Frontal cortex (tissue), 4 donors: ENCODE measurements at places on chromosomes 6 and 20. TPM values are rescaled to one million over a fixed set of nuclear protein-coding genes. Genes with fewer than 3 reads are reported as not detected.

Gene ZBTB46
- total RNA-seq: 22.4 TPM

Gene AGPAT1
- total RNA-seq: 14.3 TPM

Gene FAM83C
- total RNA-seq: not detected

Gene F13A1
- 13.5 TPM for total RNA-seq

Gene SLC17A2
- not detected for total RNA-seq

Gene VNN1
- under 0.01 TPM for total RNA-seq

Gene RAB32
- 6.9 TPM for total RNA-seq

Gene MEI4
- 0.82 TPM for total RNA-seq

Gene BMP6
- total RNA-seq: 4.9 TPM

Gene PMEPA1
- total RNA-seq: 6.1 TPM

Gene FNDC11
- total RNA-seq: 6.1 TPM

Gene TRIM10
- total RNA-seq: under 0.01 TPM

Gene KIF6
- total RNA-seq: 1.2 TPM

Gene HRH3
- total RNA-seq: 0.82 TPM

Gene SIRPA
- total RNA-seq: 6.1 TPM

Gene MLN
- not detected for total RNA-seq

Gene ARMC12
- total RNA-seq: 0.82 TPM

Gene SAPCD1
- total RNA-seq: 0.82 TPM

Gene BTN1A1
- total RNA-seq: not detected

Gene DDX43
- total RNA-seq: 0.41 TPM

Gene EDN3
- 0.82 TPM for total RNA-seq

Gene CMTR1
- 31.0 TPM for total RNA-seq

Gene UST
- 39.5 TPM for total RNA-seq

Gene TMC2
- total RNA-seq: 4.5 TPM

Gene GSTA3
- not detected for total RNA-seq

Gene SLC13A3
- 10.2 TPM for total RNA-seq

Gene CCM2L
- 2.9 TPM for total RNA-seq

Gene CCN6
- not detected for total RNA-seq

Gene DSP
- total RNA-seq: 6.9 TPM

Gene PLG
- not detected for total RNA-seq

Gene DLL1
- 9.0 TPM for total RNA-seq

Gene GCNT2
- total RNA-seq: 19.2 TPM

Gene NEU1
- total RNA-seq: 19.6 TPM

Gene RAD21L1
- under 0.01 TPM for total RNA-seq

Gene FAM83D
- total RNA-seq: 2.4 TPM

Gene GPX6
- not detected for total RNA-seq

Gene SUN5
- not detected for total RNA-seq

Gene TMEM217
- 1.2 TPM for total RNA-seq

Gene GDAP1L1
- 131 TPM for total RNA-seq

Gene ITPA
- 47.3 TPM for total RNA-seq

Gene FKBP1C
- 0.41 TPM for total RNA-seq

Gene EYS
- total RNA-seq: 2.0 TPM

Gene OR2H2
- not detected for total RNA-seq

Gene ISM1
- total RNA-seq: 1.6 TPM

Gene FAM229B
- total RNA-seq: 24.1 TPM
